ENCODE measurements at places on chromosomes 2 and 18.

DNA sequence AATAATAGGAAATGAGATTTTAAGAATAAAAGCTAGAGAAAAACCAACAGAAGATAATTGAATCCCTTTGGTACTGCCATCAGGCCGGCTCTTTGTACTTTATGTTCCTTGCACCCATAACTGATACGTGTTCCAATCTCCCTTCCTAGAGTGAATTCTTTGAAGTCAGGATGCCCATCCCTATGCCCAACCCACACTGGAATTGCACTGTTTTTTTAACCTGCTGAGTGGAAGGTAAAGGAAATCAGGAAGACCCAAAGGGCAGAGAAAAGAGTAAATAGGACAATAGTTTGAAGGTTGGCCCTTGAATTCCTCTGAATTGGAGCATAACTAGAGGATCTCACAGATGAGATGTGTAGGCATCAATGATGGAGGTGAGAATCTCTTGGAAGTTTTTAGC is 4.4 kb upstream of the ATG16L1 start:
- no peak for DNase-seq

- DNase-seq, result no peak
Observed at GRCh38 chr18:39845106-39845505, 2109.9 kb upstream of the PIK3C3 start.

DNA sequence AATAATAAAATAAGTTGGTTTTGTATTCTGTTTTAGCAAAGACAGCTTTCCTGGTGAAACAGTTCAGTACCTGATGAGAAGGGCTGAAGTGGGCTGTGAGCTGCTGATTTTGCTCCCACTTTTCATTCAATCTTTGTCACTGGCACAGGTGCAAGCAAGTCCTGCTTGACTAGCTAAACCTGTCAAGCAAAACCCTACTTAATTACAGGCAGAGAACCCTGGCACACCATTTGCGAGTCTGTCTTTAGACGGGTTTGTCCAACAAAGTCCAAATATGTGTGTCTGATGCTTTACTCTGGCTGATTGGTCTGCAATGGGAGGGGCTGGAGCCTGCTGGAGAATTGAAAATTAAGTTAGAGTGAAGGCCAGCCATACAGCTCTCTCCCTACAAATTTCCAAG is 267.2 kb downstream of the EPHA4 start:
- no peak for DNase-seq

DNA sequence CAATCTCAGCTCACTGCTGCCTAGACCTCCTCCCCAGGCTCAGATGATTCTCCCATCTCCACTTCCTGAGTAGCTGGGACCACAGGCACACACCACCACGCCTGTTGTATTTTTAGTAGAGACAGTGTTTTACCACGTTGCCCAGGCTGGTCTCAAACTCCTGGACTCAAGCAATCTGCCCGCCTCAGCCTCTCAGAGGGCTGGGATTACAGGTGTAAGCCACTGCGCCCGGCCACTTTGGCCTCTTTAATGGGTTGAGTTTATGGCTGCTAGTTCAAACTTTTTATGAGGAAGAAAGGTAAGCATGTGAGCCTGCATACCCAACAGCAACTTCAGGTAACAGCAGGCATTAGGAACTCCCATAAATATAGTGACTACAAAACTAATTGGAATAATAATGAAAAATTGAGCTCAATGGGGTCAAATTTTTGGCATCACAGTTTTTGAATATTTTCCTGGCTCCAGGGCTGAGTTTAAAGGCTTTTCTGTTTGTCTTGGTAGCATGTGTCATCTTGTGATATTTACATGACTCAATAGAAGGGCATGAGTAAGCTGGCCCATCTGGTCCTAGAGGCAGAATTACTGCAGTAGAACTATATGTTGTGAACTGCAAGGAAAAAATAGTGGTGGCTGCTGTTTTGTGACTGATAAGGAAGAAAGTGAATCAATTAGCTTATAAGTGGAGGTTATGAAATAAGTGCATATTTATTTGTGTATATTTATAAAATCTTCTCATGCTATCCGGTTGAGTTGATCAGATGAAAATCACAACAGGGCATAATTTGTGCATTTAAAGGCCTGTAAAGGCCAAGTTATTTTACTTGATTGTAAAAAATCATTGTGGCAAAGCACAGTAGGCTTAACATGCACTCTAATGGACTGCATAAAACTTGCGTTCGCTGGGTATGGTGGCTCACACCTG is 24.8 kb downstream of the GALM start:
- no peak for DNase-seq

DNA sequence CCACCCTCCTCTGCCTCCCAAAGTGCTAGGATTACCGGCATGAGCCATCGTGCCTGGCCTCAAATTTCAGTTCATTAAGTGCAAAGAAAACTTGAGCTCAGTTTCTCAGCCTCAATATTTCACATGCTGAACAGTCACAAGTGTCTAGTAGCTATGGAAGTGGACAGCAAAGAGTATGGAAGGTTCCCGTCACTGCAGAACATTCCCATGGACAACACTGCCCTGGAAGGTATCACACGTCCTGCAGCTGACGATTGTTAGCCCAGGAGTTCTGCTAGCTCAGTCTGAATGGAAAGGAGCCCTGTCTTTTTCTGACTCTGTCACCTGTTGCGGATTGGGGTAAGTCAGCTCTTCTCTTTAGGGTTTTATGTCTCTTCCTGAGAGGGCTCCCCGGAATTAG is 86.2 kb upstream of the PTPRM start:
- no peak for DNase-seq

DNA sequence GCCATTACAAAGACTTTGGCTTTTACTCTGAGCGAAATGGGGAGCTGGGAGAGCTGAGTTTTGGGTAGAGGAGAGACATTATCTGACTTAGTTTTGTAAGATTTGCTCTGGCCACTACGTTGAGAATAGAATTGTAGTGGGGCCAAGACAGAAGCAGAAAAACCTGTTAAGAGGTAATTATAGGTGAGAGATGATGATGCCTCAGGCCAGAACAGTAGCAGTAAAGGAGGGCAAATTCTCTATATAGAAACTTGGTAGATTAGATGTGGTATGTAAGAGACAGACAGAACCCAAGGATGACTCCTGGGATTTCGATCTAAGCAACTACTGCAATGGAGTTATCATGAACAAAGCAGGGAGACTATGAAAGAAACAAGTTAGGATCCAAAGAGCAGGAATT is 17.4 kb upstream of the CREB1 start:
- DNase-seq, result no peak

DNA sequence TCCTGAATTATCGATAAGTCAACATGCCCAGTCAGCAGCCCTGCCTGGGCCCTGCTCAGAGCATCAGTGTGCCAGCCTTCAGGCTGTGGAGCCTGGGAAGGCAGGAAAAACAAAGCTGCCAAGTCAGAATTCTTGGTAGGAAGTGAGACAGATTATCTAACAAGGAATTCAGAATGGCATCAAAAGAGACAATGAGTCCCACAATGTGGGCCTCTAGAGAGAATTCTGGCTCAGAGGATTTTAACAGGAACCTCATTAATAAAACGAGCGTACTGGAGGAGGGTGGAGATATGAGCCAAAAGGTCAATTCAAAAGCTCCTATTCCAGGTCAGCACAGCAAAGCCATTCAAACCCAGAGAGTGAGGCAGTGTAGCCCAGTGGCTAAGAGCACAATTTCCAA is 327.6 kb upstream of the MMADHC start:
- DNase-seq, result no peak

DNA sequence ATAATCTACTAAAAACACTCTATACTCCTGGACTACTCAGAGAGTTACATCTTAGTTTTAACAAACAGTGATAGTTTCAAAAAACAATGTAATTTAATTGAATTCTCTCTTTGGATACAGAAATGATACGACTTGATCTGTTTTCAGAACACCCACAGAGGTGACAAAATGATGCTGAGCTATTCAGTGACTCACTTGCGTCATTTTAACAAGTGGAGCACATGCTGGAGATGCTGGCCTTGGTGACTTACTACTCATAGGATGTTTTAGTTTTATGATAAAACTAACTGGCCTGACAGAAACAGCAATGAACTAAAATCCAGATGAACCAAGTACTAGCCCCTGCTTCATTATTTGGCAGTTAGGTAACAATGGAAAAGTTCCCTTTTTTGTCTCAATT is 101.3 kb upstream of the ITGB6 start:
- no peak for DNase-seq

DNA sequence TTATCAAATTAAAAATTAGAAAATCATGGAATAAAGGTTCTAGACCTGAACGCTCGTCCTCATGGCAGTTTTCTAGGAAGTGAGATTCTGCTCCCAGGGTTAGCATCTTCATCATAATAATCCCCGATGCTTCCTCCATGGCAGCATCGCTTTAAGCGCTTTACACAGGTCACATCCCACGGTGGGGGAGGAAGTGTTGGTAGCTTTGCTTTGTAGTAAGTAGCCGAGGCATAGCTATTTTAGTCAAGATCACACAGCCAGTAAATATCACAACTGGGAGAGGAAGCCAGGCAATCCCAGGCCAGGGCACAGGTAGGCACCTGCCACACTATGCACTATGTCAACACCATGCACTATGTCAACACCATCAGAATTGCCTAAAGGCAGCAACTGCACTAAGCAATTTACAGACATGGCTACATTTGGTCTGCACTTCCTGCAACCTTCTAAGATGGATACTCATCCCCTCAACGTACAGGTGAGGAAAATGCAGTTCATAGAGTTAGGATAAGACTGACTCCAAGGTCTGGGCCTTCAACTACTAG is 205.5 kb downstream of the FBXO15 start:
- no peak for DNase-seq

- no peak for DNase-seq
Observed at GRCh38 chr2:216165711-216166110, 56.6 kb downstream of the XRCC5 start.

DNA sequence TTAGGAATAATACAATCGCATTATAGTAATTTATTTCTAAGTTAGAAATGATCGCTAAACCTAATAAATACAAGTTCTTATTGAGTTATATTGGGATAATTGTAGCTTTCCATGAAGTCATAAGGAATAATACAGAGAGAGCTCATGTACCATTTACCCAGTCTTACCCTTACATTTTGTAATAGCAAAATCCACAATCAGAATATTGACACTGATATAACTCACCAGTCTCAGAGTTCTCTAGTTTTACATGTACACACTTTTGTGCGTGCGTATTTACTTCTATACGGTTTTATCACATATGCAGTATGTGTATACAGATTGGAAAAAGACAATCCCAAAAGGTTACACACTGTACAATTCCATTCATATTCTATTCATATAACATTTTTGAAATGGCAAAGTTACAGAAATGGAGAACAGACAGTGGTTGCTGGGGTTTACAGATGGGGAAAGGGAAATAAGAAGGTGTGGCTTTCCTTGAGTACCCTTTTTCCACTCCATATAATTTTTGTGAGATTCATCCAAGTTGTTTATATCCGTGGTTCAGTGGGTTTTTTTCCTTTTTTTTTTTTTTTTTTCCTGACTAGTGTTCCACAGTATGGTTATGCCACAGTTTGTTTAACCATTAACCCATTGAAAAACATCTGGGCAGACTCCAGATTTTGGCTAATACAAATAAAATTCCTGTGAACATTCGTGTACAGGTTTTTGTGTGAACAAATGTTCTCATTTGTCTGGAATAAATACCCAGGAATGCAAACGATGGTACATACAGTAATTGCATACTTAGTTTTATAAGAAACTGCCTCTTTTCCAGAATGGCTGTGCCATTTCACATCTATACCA is 117.2 kb downstream of the HNMT start:
- no peak for DNase-seq

- no peak for DNase-seq
Observed at GRCh38 chr18:45363196-45363595, 252.1 kb upstream of the SLC14A2 start.

GRCh38 chr18:58201268-58201667 is 157.2 kb downstream of the NEDD4L start:
- no peak for DNase-seq

- no peak for DNase-seq
Observed at GRCh38 chr2:25077789-25078169, 35.9 kb downstream of the EFR3B start.

DNA sequence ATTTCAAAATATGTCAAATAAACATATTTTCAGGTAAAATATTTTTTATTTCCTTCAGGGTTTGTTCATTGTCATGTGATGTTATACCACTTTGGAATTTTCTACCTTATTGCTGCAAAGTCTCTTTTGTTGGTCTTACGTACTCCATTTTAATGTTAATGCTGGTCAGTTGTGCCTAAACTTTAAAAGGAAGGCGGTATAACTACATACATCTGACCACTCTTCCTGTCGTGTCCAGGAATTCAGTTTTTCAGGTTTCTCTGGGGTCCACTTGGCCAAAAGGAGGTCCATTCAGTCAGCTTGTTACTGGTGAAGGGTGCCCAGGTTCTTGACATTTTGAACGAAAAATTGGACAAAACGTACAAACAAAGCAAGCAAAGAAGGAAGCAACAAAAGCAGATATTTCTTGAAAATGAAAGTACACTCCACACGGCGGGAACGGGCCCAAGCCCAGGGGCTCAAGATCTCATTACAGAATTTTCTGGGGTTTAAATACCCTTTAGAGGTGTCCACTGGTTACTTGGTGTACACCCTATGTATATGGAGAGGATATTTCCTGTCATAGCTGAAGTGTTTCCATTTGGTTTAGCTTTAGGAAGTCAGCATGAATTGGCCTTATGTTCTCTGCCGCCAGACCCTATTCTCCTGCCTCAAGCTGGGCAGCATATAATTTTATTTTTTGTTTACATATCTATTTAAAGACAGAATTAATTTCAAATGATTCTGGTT is 471.7 kb upstream of the CDH7 start:
- DNase-seq, result no peak

- DNase-seq, result no peak
Observed at GRCh38 chr18:53798516-53798915, 426.0 kb downstream of the MBD2 start.

- DNase-seq, result no peak
Observed at GRCh38 chr18:8319798-8320489, 289.3 kb upstream of the RAB12 start.

GRCh38 chr2:237182422-237183123 is 96.9 kb downstream of the COPS8 start:
- no peak for DNase-seq

- no peak for DNase-seq
Observed at GRCh38 chr2:158837645-158838044, 42.5 kb downstream of the DAPL1 start.

DNA sequence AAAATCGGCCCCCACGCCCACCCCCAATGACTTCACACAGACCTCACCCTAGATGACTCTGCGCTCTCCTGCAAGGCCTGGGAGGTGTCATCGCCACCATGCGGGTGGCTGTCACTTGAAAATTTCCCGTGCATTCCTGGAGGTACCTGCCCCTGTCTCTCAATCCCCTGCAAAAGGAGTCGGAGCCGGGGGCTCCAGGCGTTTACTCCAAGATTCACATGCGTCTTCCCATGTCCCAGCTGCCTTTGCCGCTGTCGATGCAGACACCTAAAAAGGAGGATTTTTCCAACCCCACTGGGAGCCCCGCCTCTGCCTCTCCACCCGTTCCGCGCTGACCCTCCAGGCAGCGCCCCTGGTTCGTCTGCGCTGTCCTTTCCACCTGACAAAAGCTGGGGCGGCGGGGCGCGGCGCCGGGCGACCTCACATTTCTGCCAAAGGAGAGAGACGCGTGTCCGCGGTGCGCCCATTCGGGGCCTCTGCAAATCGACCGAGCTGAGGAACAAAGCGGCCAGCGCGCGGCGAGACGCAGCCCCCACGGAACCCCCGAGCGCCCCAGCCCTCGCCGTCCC is 667 bp downstream of the REEP1 start:
- no peak for DNase-seq

GRCh38 chr2:33033606-33034081 is 86.9 kb downstream of the LTBP1 start:
- no peak for DNase-seq

- no peak for DNase-seq
Observed at GRCh38 chr2:241149675-241149924, 328 bp upstream of the PASK start.

- DNase-seq, result no peak
Observed at GRCh38 chr2:231592636-231593145, at the start of gene TEX44. TSS of gene TEX44 (plus strand) at chr2:231592864. CDS start at chr2:231592952, 88 bp downstream.

- no peak for DNase-seq
Observed at GRCh38 chr2:74001121-74001520, 16.4 kb downstream of the TET3 start.
